ENCODE measurements at places on chromosomes 16 and 17. TPM values are rescaled to one million over a fixed set of nuclear protein-coding genes. Genes with fewer than 3 reads are reported as not detected.

TMIGD1 gene
- not detected for total RNA-seq

SMPD3 gene
- total RNA-seq = 1.5 TPM

ZSCAN10 gene
- 0.56 TPM for total RNA-seq

ANKRD11 gene
- 257 TPM for total RNA-seq

CES2 gene
- total RNA-seq = 51.3 TPM

CCL7 gene
- total RNA-seq = not detected

MC1R gene
- 12.9 TPM for total RNA-seq

SLC16A13 gene
- 15.4 TPM for total RNA-seq

TBC1D3C gene
- total RNA-seq = 2.5 TPM

STX1B gene
- total RNA-seq = 2.3 TPM

KRTAP4-4 gene
- not detected for total RNA-seq

KRTAP3-1 gene
- not detected for total RNA-seq

All from T-cell (primary cell).